Left lung (tissue), 14 donors: ENCODE measurements at places on chromosomes 1 and 21.
A peak's percentile ranks its signal among the peaks of the same experiment; 100 is the strongest.

- DNase-seq, result no peak
These were observed 646.9 kb downstream of the USP25 start for GRCh38 chr21:16376673-16377072.

- no peak for DNase-seq
These were observed 14.8 kb upstream of the GPR88 start for GRCh38 chr1:100523038-100523652.

GRCh38 chr1:166947398-166948043 lies 27.8 kb downstream of the ILDR2 start:
- DNase-seq, result peak; percentile 42

DNA sequence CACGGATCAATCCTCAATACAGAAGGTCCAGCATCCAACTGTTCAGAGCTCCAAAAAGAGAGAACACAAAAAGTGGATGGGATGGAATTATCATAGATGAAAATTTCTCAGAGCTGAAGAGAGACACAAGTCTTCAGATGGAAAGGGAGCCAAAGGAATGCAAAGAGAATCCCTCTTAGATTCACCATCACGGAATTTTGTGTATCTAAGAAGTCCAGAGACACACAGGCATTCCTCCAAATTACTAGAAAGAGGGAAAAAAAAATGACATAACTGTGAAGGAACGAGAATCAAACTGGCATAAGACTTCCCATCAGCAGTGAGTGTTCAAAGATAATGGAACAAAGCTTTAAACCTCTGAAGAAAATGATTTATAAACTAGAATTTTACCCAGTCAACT lies 101.2 kb downstream of the ZSCAN20 start:
- no peak for DNase-seq

GRCh38 chr1:205542367-205542766 lies 37.9 kb downstream of the CDK18 start:
- DNase-seq, result no peak
